Neural crest cell (in vitro differentiated cells): ENCODE measurements at places on chromosomes 2 and 18. TPM values are rescaled to one million over a fixed set of nuclear protein-coding genes. Genes with fewer than 3 reads are reported as not detected.

- DNase-seq = no peak
Observed at GRCh38 chr2:157290525-157290924, 33.0 kb downstream of the GALNT5 start.

GRCh38 chr2:219991116-219991515, 363.7 kb downstream of the SLC4A3 start:
- DNase-seq = no peak

Gene IMP4
- 62.1 and 69.1 TPM in 2 replicates for total RNA-seq

Gene LOXL3
- total RNA-seq = 28.3 and 30.2 TPM in 2 replicates

- no peak for DNase-seq
Observed at GRCh38 chr18:44834867-44835469, 154.3 kb downstream of the SETBP1 start.

Gene CHST10
- total RNA-seq = 33.0 and 33.2 TPM in 2 replicates

GRCh38 chr2:134167015-134167414, 86.9 kb upstream of the MGAT5 start:
- DNase-seq = no peak

Gene HNMT
- 5.2 and 5.5 TPM in 2 replicates for total RNA-seq

GRCh38 chr2:192577706-192578105, 383.0 kb upstream of the TMEFF2 start:
- DNase-seq = no peak

GRCh38 chr2:181073896-181074295, 93.5 kb downstream of the UBE2E3 start:
- DNase-seq = no peak

Gene RTTN
- 31.7 and 34.8 TPM in 2 replicates for total RNA-seq

Gene TTN
- under 0.01 TPM in 2 replicates for total RNA-seq

GRCh38 chr2:223058952-223059716, 7.1 kb downstream of the KCNE4 start:
- no peak for DNase-seq

DNA sequence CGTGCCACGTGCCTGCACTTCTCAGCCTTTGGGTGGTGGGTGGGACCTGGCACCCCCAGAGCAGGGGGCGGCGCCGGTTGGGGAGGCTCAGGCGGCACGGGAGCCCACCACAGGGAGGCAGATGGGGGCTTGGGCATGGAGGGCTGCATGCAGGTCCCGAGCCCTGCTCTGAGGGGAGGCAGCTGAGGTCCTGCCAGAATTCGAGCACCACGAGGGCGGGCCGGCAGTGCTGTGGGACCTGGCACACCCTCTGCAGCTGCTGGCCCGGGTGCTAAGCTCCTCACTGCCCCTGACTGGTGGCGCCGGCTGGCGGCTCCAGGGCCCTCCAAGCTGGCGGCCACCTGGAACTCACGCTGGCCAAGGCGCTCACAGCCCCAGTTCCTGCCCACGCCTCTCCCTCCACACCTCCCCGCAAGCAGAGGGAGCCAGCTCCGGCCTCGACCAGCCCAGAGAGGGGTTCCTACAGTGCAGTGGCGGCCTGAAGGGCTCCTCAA, 1176.8 kb upstream of the GYPC start:
- DNase-seq = no peak

DNA sequence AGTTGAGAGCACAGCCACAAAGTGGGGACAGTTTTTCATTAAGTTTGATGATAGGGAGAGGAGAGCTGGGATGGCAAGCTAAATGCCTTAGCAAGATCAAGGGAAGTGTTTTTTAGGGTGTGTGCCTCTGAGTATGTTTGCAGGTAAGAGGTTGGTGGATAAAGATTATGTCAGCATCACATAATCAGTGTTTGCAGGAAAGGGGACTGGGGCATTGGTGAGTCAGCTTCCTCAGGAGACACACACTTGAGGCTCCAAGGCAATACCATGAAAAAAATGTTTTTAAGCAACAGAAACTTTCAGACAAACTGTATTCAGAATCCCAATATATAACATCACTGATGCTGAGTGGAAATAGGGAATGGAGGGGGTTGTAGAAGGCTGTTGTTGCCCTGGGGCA, 25.4 kb upstream of the DTNB start:
- DNase-seq = no peak

DNA sequence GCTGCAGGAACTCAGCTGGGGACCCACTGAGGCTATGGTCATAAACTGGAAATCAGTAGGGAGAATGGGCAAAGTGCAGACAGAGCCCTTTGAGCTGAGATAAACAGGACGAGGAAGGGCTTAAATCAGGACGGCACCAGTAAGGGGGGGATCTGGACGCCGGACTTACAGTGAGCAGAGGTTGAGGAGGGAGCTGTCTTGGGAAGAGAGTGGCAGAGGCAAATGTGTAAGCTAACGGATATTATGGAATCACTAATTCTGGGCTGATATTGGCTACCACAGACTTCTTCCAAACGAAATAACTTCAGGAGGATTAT, 539 bp downstream of the CYP27A1 start:
- no peak for DNase-seq

GRCh38 chr2:25328152-25329085, 13.3 kb downstream of the DNMT3A start:
- no peak for DNase-seq

DNA sequence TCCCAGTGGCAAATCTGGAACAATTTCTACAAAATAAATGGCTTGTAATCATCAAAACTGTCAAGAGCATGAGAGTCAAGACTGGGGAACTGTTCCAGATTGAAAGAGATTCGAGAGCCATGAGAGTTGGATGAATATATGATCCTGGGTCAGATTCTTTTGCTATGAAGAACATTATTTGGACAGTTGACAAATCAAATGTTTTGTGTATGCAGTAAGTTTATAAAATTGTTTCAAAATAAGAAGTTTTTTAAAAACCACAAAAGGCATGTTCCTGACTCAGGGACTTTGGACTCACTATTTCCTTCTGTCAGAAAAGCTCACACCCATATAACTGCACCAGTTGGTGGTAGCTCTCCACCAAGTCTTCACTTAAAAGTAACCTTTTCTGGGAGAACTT, 38.5 kb downstream of the ROCK2 start:
- no peak for DNase-seq

- no peak for DNase-seq
Observed at GRCh38 chr18:56086176-56086575, 498.2 kb upstream of the TCF4 start.

Gene GDF7
- 0.36 and 0.40 TPM in 2 replicates for total RNA-seq

Gene ICA1L
- 12.9 and 15.1 TPM in 2 replicates for total RNA-seq

Gene SP100
- total RNA-seq = not detected in 2 replicates

DNA sequence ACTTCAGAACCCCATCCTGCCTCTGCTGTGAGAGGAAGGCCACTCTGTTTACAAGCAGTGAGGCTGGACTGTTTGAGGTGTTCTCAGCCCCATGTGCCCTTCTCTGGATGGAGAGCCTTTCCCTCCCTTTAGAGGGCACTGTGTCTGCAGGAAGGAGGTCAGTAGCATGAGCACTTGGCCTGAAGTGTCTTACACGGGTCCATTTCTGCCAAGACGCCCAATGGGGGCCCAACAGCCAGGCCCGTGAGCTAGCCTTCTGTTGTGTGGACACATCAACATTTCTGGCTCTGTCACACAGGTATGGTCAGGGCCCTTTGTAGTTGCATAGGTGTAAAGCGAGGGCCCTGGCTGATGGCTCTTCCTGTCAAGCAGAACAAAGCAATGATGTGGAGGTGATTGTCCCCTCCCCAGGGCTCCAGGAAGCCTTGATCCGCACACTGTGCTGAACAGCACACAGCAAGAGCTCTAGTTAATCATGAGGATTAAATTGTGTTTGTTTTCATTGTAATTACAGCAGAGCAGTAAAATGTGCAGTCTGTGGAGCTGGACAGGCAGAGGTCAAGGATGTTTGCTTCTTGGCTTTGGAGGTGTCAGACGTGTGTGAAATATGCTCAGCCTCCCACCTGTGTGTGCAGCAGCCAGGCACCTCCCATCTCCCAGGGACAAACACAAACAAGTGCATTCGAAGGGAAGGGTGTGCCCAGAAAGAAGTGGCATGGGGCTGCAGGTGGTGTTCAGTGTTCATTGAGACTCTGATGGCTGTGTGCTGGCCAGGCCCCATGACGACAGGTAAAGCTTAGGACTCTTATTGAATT, 132.1 kb downstream of the SH3RF3 start:
- DNase-seq = no peak

DNA sequence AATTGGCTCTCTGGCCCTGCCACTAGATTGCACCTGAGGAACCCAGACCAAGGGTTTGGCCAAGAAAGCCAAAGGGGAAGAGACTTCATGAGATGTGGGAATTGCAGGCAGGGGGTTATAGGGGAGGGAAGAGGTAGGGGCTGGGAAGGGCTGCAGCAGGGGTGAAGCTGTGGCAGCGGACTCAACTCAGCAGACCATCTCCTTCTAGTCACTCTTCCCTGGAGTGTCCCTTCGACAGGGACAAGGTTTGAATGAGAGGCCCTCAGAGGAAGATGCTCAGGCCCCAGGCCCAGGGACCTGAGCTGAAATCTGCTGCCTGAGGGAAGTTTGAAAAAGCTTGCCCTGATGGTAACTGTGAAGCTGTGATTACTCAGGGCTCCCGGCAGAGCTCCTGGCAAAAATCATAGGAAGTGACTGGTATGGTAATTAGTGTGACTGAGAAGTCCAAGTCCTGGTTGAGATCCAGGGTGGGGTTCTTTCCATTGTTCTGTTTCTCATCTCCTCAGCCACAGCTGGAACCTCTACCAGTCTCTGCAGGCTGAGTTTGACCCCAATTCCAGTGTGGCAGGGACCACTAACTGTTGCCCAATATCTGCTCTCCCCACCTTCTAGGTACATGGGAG, 300.9 kb downstream of the CYP26B1 start:
- DNase-seq = no peak

DNA sequence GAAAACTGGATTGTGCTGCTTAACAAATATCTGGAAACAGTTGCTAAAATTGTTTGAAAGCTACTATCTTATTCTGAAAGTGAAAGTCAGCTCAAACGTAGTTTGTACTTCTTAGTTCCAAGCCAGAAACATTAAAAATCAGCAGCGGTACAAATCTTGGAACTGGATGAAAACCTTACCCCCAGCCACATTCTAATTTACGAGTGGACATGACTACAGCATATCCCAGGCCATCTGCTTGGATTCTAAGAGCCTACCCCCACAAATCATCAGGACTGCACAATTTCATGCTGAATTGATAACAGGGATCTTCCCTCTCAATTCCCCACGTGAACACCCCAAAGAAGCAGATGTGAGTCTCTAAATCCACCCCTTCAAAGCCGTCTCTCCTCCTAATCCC, 158.7 kb upstream of the NCKAP5 start:
- no peak for DNase-seq

- peak; percentile 49 for DNase-seq
Observed at GRCh38 chr18:36572135-36572856, 256.5 kb downstream of the TPGS2 start.

DNA sequence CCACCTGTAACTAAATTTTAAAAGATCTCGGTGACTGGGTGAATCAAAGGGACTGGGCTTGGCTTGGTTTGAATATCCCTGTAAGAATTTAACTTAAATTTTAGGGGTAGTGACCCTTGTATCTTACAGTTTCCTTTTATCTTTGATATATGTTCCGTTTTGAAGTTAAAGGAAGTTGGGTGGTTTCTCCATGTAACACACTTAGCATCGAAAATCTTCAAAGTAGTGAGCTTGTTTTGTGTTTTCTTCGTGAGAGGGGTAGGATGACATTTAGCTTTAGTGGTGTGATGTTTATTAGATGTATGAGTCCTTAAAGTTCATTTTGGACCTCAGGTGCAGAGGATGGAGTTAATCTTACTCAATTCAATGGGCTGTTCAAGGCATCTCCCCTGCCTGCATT, 1.6 kb downstream of the WDR7 start:
- DNase-seq = no peak

Gene KIAA2012
- 0.07 and 0.34 TPM in 2 replicates for total RNA-seq

Gene GALNT13
- total RNA-seq = 6.9 and 7.4 TPM in 2 replicates

Gene FBXO41
- total RNA-seq = 3.7 and 4.5 TPM in 2 replicates

Gene IL36A
- total RNA-seq = not detected in 2 replicates

Gene GRB14
- 0.82 and 0.93 TPM in 2 replicates for total RNA-seq

DNA sequence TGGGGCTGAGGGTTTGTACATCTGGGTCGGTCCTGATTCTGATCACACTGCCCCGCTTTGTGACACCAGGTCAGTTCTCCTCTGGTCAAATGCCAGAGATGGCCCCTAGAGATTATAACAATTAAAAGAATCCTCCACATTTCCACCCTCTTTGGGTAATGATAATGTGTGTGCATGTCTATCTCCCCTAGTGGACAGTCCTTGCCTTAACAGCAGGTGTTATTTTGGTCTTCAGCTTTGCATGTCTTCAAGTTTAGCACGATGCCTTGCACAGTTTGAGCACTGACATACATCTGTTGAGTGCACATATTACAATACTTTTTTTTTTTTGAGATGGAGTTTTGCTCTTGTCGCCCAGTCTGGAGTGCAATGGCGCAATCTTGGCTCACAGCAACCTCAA, 25.7 kb upstream of the COX7A2L start:
- DNase-seq = no peak

DNA sequence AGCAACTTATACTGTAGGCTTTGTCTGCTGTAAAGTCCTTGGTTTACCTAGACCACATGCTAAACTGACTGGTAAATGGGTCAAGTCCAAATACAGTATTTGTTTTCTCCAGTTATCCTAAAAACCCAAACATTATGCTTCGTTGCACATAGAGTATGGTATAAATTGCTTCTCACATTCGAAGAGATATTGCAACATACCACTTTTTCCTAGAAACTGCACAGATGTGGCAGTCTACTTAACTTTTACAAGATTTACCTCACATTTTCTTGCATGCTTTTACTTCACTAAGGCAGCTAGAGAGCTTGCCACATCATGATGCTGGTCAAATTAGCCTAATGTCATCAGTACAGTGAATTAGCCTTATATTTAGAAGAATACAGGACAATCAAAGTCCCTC, 66.0 kb upstream of the SCN7A start:
- no peak for DNase-seq

Gene STK39
- total RNA-seq = 26.5 and 28.2 TPM in 2 replicates

DNA sequence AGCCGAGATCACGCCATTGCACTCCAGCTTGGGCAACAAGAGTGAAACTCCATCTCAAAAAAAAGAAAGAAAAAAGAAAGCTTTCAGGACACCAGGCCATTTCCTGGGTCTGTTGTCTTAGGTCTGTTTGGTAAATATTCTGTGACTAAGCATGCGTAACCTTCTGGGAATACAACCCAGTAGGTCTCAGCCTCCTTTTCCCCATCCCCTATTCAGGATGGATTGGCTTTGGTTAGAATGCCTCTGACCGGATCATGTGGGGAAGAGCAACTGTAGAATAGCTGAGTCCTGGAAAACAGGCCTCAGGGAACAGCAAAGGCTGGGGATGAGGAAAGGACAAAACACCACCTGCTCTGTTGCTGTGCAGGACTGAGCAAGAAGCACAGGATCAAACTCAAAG, 1.6 kb upstream of the PDCL3 start:
- DNase-seq = no peak

GRCh38 chr2:8094526-8094925, 587.3 kb upstream of the ID2 start:
- DNase-seq = no peak

DNA sequence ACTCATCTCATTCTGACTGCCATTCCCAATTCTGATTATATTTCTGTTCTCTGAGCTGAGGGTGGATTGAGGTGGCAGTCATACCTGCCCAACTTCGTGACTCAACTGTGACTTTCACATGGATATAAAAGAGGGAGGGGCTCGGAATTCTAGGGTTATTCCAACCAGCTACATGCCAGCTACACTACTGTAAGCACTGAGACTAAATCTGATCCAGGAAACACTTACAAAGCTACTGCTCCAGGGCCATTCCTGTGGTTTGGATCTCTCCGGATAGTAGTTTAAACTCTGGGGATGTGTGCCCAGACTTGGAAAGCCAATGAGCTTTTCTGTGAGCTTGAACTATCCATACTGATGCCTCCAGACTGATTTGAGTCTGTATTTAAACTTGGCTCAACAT, 7.9 kb downstream of the MAP2 start:
- DNase-seq = no peak
